Neural progenitor cell (in vitro differentiated cells): ENCODE measurements at places on chromosomes 1 and 21.
A peak's percentile ranks its signal among the peaks of the same experiment; 100 is the strongest.

- no peak for DNase-seq
Measured at GRCh38 chr1:118982266-118982665, 5.9 kb downstream of the TBX15 start.

DNA sequence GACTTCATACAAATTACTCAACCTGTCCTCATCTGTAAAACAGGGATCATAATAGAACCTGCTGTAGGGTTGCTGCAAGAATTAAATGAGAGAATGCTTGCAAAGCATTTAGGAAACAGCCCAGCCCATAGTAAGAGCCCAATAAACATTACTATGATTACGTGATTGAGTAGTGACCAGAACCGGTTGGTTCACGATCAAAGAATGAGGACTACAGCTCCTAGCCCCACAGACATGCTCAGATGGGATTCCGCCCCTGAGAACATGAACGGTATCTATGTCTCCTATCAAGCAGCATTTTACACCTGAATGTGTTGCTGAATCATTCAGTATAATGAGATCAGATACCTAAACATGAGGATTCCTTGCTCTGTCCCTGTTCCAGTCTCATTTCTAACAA lies 104.8 kb upstream of the ZNF648 start:
- DNase-seq, result no peak

GRCh38 chr1:201790261-201790660 lies 38.7 kb upstream of the IPO9 start:
- DNase-seq, result no peak

- no peak for DNase-seq
Measured at GRCh38 chr21:45735259-45736000, 91.9 kb downstream of the PCBP3 start.

GRCh38 chr21:36567216-36567885 lies 87.4 kb upstream of the CLDN14 start:
- DNase-seq, result no peak

GRCh38 chr1:81801651-81802456 lies 1.1 kb downstream of the ADGRL2 start:
- peak; percentile 62 for DNase-seq

DNA sequence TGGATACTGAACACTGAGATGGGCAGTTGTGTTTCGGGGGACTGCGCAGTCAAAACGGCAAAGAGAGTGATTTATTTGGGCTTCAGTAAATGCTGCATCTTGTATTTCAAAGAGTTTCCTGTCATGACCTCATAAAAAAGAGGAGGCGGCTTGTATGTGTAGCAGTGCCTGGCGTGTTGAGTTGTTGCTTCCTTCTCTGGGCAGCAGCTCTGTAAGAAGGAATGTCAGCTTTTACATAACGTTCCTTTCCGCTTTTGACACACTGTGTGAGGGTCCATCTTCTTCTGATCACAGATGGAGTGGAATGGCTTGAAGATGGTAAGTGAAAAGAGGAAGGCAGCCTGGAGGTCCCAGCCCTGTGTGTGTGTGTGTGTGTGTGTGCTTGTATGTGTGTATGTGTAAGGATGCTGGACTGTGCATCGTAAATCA lies 941 bp downstream of the ELAVL4 start:
- DNase-seq, result no peak

- no peak for DNase-seq
Measured at GRCh38 chr21:28906236-28906635, 86.4 kb downstream of the LTN1 start.

DNA sequence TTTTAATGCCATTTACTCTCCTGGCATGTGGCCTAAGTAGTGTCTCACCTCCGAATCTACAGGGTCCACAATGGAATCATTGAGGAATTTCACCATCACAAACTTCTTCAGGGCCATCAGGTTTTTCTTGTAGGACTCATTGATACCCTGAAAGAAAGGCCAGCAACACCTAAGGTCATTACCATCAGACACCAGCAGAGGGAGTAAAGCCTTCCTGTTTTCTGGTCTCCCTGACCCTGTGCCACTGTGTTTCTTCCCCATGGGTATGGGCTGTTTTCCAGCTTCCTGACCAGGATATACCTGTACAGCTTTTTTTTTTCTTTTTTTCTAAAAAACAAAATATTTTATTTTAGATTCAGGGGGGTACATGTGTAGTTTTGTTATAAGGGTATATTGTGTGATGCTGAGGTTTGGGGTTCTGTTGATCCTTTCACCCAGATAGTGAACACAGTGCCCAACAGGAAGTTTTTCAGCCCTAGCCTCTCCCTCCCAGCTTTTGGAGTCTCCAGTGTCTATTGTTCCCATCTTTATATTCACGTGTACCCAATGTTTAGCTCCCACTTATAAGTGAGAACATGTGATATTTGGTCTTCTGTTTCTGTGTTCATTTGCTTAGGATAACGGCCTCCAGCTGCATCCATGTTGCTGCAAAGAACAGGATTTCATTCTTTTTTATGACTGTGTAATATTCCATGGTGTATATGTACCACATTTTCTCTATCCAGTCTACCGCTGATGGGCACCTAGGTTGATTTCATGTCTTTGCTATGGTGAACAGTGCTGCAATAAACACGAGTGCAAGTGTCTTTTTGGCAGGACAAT lies 18.3 kb downstream of the PPT1 start:
- DNase-seq, result peak; percentile 69

DNA sequence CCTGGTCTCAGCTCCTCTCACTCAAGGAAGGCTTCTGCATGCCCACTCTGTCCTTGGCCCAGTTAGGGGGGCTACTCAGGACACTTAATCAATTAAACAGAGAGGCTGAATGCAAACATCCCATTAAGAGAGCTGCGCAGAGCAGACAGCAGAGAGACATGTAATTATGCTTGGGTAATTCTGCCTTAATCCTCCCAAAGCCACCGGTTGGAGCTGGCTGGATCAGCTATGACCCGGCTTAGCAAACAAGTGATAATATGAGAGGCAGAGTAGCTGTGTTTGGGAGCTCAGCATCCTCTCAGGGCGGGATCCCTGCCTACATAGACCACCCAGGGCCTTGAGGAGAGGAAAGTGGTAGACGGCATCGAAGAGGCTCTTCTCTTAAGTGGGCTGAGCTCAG lies 183.2 kb downstream of the GRIK3 start:
- peak; percentile 52 for DNase-seq
